ENCODE measurements at places on chromosomes 6 and 20. TPM values are rescaled to one million over a fixed set of nuclear protein-coding genes. Genes with fewer than 3 reads are reported as not detected.

RNF217 gene
- 9.5 TPM for total RNA-seq

PROKR2 gene
- total RNA-seq = not detected

DCBLD1 gene
- 32.9 TPM for total RNA-seq

KIF13A gene
- 20.1 TPM for total RNA-seq

CCN5 gene
- 38.0 TPM for total RNA-seq

CLVS2 gene
- total RNA-seq = not detected

BFSP1 gene
- 6.0 TPM for total RNA-seq

XKR7 gene
- not detected for total RNA-seq

SALL4 gene
- total RNA-seq = 1.3 TPM

KIF25 gene
- total RNA-seq = not detected

SLC17A5 gene
- total RNA-seq = 10.3 TPM

SYCP2 gene
- 0.30 TPM for total RNA-seq

GTSF1L gene
- not detected for total RNA-seq

DNAH8 gene
- total RNA-seq = not detected

LAMA2 gene
- 0.73 TPM for total RNA-seq

TSPO2 gene
- total RNA-seq = not detected

CST4 gene
- not detected for total RNA-seq

SAMD10 gene
- not detected for total RNA-seq

SOX18 gene
- total RNA-seq = 2.8 TPM

MYMX gene
- not detected for total RNA-seq

RNF182 gene
- total RNA-seq = 2.5 TPM

CST5 gene
- not detected for total RNA-seq

FAM217B gene
- total RNA-seq = 6.2 TPM

PRR18 gene
- not detected for total RNA-seq

CCDC170 gene
- 0.14 TPM for total RNA-seq

ABHD16B gene
- not detected for total RNA-seq

SLC18B1 gene
- total RNA-seq = 5.3 TPM

LPA gene
- not detected for total RNA-seq

BPIFB4 gene
- total RNA-seq = not detected

CRIP3 gene
- 0.66 TPM for total RNA-seq

CLPSL1 gene
- not detected for total RNA-seq

PTPN1 gene
- total RNA-seq = 31.8 TPM

GRM4 gene
- 0.05 TPM for total RNA-seq

Measured in A549 treated with RU486 at 1 μM for 4 hours (cell line).